Pons (tissue), 1 donor: ENCODE measurements at places on chromosomes 1 and 21.

DNA sequence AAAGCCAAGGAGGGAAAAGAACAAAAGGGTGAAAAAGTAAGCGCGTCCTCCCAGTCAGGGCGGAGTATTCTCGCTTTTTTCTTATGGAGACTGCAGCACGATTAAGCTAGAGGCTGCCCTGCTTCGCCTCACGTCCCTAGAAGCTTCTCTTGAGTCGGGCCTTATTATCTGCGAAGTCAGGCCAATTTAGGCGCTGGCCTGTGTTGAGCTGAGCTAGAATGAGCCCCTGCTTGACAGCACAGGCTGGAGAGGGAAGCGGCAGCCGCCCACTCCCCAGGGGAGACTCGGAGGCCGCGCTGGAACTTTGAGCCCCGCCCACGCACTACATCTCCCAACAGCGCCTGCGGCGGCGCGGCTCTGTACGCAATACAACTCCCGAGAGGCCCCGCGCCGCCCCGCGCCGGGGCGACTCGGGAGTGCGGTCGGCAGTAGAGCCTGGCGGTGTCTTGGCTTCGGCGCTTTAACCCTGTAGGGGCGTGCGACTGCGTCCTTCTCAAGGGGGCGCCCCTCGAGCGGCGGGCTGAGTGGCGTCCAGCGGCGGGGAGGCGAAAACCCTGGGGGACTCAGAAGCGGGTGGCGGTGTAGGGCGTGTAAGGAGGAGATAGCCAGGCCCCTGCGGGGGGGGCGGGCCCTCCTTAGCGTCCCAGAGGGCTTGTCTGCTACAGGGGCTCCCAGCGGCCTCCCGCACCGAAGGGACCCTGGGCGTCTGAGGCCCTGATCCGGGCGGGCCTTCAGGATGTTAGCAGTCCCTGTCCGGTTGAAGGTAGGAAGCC, 888 bp downstream of the ZNF436 start:
- DNase-seq, result peak; percentile 91

GRCh38 chr1:113976609-113977278, 2.5 kb upstream of the OLFML3 start:
- DNase-seq, result peak; percentile 31

GRCh38 chr1:230788561-230789275, 41.5 kb downstream of the CAPN9 start:
- DNase-seq, result no peak

DNA sequence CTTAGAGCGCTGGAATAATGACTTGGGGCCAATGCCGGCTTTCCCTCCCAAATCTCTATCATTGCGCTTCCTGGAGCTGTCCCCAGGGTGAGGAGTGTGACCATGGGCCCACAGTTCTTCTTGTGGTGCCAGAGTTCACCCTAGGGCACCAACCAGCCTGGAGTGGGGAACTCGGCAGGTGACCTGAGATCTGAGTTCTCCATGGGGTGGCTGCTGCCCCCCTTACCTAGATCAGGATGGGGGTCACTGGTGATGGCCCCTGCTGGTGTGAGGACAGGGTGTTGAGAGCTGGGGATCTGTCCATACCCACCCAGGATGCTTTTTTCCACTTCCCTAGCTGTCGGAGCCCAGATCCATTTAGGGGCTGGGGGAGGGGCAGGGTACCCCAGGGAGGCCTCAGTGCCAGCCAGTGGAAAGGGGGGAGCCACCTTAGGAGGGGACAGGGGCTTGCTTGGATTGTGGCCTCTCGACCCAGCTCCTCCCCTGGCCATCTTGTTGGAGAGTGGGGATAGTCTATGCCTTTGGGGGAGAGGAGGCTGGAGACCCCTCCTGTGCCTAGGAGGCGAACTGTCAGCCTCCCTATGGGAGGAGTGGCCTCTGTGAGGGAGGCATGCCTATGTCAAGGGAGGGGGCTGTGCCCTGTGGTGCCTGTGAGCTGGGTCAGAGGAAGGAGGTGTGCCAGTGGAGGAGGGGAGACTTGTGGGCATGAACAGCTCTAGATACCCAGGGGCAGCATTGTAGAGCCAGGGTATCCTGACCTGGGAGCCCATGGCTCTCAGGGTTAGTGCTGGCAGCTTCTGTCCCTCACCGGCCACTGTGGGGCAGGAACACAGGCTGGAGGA, 1.7 kb downstream of the FOXO6 start:
- DNase-seq, result no peak

DNA sequence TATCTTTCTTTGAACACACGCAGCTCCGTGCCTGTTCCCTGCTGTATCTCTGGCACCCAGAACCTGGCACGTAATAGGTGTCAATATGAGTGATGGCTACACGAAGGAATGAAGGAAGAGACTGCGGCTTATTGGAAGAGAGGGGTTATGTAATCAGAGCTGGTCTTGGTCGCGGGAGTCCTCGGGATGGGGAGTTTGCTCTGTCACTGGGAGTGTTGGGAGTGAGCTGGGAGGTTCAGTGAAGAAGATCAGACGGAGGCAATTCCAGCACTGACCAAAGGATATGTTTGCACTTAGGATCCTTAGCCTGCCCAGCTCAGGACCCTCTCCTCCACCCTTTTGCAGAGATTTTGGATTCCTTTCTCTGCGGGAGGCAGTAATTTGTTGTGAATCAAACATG, 709.1 kb downstream of the PTPRU start:
- DNase-seq, result no peak

GRCh38 chr1:53552981-53553733, 94.0 kb downstream of the DMRTB1 start:
- DNase-seq, result no peak

GRCh38 chr1:88612773-88613172, 71.3 kb upstream of the PKN2 start:
- DNase-seq, result no peak

- no peak for DNase-seq
Measured at GRCh38 chr1:75482951-75483350, 128.0 kb downstream of the SLC44A5 start.

DNA sequence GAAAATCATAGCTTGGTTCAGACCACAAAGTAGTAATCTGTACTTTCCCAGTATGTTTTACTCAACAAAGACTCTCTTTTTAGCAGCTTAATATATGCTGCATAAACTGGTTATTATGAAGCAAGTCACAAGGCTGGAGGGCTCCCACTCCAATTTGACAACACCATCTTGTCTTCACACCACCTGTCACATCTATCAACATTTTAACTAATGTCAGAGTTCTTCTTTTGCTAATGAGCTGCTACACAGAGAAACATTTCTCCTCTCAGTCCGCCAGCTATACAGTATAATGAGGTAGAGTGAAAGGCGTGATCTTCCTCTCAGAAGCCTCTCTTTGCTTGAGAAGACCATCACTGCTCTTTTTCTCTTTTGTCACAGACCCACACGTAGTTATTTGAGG, 230.1 kb downstream of the BARHL2 start:
- no peak for DNase-seq

DNA sequence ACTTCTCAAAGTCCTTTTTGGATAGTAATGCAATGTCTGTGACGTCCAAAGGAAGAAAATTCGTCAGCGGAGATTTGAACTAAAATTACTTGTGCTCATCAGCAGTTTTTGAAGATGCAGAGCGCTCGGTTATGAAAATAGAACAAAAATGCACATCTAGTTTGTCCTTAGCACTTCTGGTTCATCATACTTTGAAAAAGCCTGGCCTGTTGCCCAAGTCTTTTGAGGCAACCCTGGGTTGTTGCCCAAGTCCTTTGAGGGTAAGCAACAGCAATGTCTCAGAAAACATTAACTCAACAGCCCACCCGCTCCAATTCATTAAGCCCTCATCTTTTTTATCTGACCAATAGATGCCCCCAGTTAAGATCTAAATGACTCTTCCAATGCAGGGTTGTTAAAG, 91.9 kb downstream of the HUNK start:
- no peak for DNase-seq

DNA sequence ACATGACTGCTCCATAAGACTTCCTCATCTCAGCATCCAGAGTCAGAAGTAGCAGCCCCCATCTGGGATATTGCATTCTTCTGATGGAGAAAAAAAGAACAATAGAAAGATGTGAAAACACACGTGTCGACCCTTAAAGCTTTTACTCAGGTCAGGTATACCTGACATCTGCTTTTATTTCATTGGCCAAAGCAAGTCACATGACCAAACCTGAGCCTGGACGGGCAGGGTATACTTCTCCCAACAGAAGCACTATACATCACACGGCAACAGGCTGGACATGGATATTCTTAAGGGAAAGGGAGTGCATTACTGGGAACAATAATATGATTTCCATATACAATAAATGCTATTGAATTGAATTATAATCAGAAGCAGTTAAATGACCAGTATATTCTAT, 243.3 kb downstream of the LMO4 start:
- no peak for DNase-seq

DNA sequence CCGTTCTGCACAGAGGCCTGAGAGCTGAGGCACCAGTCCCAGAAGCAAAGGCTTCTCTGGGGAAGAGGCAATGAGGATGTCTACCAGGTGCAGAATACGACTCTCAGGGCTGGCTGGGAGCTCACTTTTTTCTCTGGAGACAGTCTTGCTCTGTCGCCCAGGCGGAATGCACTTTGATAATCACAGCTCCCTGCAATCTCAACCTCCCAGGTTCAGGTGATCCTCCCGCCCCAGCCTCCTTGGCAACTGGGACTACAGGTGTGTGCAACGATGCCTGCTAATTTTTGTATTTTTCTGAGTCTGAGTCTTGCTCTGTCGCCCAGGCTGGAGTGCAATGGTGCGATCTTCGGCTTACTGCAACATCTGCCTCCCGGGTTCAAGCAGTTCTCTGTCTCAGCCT, 17.6 kb downstream of the NADK start:
- no peak for DNase-seq

- no peak for DNase-seq
Measured at GRCh38 chr1:6861075-6861724, 75.9 kb downstream of the CAMTA1 start.

- DNase-seq, result no peak
Measured at GRCh38 chr21:39141502-39141901, 41.7 kb downstream of the PSMG1 start.

GRCh38 chr1:236009857-236010256, 55.0 kb downstream of the NID1 start:
- no peak for DNase-seq

DNA sequence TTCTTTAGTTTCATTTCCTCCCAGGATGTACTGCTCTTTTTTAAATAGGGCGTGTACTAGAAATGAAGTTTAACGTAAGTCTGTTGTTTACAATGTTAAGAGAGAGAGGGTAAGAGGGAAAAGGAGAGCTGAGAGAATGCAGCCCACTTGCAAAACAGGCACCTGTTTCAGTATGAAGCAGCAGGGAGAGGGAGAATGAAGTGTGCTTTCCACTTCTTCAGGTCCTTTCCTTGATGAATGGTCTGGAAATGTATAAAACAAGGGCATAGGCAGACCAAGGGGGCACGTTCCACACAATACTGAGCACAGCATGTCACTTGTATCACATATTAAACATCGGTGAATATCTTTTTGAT, 2.0 kb downstream of the KCNA3 start:
- DNase-seq, result no peak
